ENCODE measurements at places on chromosomes 4 and X.

DNA sequence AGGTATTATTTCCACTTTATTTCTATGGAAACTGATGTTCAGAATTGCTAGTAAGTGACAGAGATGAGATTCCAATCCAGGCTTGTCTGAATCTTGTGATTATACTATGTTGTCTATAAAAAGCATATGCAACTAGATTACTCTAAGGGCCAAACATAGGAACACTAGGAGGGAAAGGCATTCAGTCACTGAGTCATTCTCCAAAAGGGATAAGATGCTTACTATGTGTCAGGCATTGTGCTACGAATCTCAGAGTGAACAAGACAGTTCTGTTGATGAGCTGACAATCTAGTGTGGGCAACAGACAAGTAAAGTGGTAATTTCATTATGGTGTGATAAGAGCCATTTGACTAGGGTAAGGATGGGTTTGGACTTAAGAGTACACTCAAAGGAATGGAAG is 77.2 kb downstream of the RASL11B start:
- no peak for DNase-seq

DNA sequence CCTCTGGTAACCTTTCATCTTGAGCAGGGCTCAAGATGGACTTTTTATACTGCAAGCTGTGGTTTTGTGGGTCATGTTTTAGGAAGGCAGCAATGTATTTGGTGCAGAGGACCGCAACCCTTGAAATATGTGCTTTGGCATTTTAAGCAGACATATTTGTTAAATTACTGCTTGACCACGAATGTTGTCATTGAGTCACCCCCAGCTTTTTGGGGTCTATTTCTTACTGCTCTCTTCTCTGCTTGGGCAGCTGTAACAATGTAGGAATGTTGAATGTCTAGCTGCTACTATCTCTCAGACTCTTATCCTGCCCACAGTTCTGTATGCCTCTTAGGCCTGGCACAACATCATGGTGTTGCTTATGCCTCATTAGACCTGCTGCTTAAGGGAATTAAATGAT is 6.0 kb downstream of the RBPJ start:
- DNase-seq: no peak

DNA sequence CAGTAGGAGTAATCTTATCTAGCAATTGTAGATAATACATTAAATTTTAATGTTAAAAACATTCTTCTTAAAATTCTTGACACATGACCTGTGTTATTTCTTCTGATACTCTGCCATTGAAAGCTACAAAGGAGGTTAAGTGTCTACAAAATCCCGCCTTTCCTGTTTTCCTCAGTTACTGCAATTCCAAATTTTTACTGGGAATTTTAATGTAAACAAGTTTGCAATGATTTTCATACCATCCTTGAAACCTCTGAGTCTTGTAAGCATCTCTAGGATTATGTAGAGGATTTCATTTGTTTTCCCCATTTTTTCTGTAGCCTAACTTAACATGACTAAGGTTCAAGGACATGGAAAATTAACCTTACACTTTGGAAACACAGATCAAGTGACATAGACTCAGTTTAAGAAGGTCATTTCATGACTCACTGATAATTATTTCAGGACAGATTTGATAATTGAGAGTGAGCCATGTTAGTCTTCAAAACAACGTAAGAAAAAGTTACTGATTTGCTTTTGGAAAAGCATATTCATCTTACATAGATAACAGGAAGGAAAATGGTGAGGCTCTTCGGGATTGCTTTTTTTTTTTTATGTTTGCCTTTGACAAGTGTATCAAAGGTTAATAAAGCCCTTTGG is 39.6 kb upstream of the PDLIM5 start:
- no peak for DNase-seq

DNA sequence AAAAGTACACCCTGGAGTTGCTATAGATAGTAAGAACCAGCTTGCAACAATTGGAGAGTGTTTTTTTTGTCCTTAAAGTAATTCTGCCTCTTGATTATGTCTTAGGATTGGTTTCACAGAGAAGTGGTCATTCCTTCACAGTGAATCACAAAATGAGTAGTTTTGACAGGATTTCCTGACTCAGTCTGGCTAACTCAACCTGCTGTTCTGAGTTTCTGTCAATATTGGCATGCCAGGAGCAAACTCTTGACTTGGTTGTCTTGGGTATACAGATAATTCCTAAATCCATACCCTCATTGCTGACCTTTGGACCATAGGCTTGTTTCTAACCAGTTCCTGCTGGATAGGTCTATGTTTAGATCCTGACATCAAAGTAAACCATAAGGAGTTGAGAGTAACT is 9.4 kb downstream of the FHIP1A start:
- DNase-seq: no peak

- DNase-seq: no peak
Measured at GRCh38 chr4:56134266-56134665, 185.5 kb downstream of the CEP135 start.

- no peak for DNase-seq
Measured at GRCh38 chr4:94452476-94453371, 982 bp downstream of the PDLIM5 start.

DNA sequence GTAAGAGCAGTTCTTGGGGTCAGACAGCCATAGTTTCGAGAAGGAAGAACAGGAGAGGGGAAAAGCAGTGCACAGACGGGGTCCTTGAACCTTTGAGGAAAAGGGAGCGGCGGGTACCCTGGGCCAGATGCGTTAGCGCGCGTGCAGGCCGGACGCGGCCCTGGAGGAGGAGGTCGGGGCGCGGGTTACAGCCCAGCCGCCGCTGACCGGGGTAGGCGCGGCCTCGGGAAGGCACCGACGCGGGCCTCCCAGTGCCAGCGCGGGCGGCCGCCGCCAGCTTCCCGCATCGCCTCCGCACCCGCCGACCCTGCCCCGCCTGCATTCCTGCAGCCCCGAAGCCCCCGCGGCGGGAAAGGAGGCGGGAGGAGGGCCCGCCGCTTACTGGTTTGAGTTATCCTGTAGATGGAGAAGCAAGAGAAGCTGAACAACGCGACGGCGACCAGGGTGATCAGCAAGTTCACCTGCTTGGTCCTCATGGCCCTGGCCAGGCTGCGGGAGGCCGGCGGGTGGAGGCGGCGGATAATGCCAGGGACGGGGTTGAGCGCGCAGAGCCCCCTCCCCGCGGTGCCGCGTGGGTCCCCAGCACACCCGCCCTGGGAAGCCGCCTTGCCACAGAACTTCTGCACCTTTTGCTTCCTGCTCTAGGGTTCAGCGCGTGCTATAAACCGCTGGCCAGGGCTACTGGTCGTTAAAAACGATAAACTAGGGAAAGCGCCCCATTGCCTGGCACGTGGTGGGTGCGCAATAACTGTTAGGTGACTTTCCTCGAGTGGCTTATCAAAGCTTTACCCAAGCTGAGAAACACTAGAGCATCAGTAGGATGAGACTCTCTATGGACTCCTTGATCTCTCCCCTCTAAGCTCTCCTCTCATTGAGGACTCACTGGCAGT is at the start of gene MGAT4D:
Gene MGAT4D, minus strand, starts transcription at position 547 of the 890 bp plus-strand sequence. Its CDS starts 71 bp downstream, at position 476.
- DNase-seq: no peak

- no peak for DNase-seq
Measured at GRCh38 chr4:183022617-183023016, 76.4 kb upstream of the WWC2 start.

DNA sequence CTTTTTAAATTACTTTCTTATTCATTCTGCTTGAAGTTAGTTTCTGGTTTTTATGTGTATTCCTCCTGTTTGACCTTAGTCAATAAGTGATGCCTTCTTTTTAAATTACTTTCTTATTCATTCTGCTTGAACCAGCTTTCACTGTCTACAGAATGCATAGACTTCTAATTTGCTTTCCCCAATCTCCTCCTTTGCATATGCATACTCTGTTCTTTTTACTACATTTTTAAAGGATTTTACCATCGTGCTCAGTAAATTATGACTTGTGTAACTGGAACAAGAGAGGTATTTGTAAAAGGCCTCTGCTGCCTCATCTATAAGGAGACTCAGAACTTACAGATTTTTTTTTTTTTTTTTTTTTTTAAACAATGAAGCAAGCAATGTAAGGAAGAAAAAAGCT is 228.7 kb downstream of the PPP3CA start:
- DNase-seq: no peak

GRCh38 chr4:168604496-168605373 is 107.9 kb downstream of the PALLD start:
- no peak for DNase-seq

DNA sequence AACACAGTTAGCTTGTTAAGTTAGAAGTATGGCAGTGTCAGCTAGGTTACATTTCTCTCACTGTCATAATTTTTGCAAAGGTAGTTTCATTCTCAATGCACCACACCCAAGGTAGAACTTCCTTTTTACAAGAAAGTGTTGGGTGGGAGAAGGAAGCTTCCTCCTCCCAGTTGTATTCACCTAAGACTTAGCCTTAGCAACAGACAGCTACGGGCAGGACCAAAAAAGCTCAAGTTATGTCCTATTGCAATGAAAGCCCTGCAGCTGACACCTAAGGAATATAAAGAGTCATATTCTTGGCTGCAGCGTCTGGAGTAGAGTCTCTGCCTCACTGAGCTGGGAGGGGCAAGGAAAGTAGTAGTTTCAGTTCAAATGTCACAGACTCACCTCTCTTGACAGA is 25.1 kb upstream of the PRDM8 start:
- DNase-seq: no peak

- no peak for DNase-seq
Measured at GRCh38 chr4:94458682-94459081, 6.9 kb downstream of the PDLIM5 start.

GRCh38 chr4:102616636-102617035 is 115.5 kb downstream of the NFKB1 start:
- DNase-seq: no peak

DNA sequence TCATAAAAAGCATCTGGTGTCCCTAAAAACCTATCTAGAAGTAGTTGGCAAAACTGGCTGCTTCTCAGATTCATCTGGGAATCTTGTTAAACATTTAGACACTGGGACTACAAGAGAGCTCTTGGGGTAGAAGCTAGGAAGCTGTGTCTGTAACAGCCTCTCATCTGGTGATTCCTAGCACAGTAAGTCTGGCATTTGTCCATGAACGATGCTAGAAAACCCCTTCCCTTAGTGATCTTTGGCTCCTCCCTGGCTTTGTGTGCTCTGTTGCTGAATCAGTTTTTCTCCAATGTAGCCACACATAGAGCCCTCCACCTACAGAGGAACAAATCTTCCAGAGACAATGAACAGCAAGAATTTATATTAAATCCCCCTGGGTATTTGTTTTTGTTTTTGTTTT is 951.7 kb upstream of the LCORL start:
- no peak for DNase-seq

GRCh38 chrX:148228521-148228920 is 247.4 kb downstream of the FMR1NB start:
- no peak for DNase-seq

DNA sequence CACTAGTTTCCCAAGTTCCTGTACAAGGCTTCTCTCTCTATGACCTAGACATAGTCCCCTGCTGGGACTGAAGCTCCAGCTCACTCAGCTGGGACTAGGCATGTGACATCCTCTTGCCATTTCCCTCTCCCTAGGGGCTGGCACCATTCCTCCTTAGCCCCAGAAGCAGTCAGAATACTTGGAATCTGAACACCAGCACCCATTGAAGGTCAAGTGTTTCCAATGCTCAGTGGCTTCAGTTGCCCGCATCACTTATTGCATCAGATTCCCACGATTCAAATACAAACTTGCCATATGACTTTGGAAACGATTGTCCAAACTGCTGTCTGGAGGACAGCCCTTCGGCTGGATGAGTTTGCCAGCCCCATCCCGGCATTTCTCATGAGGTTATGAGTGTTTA is 65.5 kb upstream of the HOPX start:
- no peak for DNase-seq

- DNase-seq: no peak
Measured at GRCh38 chr4:139857021-139857420, 191.4 kb downstream of the MGST2 start.

DNA sequence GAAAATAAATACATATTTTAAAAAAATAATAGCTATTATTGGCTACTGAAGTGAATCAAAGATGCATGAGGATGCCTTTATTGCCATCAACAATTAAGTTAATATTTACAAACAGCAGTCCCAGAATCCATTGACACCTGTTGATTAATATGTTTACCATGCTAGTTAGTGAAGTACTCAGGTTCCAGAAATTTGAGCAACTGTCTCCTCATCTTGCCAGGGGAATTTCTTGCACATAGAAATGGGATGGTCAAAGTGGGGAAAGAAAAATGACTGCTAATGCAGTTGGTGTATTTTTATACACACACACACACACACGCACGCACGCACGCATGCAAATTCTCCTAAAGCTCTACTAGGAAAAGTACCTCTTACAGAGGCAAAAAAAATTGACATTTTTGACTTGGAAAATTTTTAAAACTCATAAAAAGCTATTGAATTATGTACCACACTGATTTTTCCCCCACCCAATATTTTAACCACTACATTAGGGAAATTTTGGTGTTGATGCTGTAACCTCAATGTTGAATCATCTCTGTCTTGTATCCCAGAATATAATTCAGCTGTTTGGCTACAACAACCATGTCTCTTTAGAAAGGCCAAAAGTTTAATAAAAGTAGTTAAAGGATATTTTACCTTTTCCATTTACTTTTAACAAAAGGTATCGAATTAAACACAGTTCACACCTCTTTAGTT is 105.3 kb upstream of the TMEM150C start:
- no peak for DNase-seq

DNA sequence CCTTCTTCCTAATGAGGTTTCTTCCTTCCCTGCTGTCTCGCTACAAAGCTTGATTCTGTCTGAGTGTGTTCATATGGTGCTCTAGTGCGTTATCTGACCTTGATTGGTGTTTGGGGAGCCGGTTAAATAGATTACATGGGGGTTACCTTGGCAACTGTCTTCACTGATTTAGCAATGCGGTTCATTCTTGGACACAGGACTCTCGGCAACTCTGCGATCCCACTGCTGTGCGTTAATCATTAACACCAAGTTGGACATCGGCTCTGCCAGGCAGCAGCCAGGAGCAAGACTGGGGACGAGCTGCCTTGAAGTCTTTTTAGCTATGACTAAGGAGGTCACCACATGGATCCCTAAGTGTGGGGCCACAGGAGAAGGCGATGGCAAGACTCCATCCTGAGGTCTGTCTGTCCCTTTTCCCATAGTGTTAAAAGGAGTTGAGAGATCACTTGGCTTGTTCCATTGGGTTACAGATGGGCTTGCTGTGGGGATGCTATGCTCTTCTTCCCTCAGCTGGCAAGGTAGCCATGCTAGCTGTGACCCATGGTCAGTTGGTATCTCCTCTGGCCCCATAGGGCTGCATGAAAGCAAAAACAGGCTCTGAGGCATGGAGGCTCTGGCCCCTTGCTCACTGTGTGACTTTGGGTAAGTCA is 93.4 kb upstream of the MAMLD1 start:
- no peak for DNase-seq

GRCh38 chrX:102745513-102745856 is 24.9 kb downstream of the GPRASP3 start:
- no peak for DNase-seq

DNA sequence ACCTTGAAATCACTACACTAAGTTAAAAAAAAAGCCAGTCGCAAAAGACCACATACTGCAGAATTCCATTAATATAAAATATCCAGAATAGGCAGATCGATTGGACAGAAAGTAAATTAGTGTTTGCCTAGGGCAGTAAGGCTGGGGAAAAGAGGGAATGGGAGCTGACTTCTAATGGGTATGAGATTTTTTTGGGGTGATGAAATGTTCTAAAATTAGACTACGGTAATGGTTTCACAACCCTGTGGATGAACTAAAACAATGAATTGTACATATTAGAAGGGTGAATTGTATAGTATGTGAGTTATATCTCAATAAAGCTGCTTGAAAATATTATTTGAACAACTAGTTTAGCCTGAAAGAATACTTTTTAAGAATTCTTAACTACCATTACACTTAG is 6.7 kb upstream of the GPRIN3 start:
- DNase-seq: no peak

GRCh38 chr4:154686838-154687237 is 57.0 kb upstream of the LRAT start:
- no peak for DNase-seq
